ENCODE measurements at places on chromosomes 11 and 22.

- no peak for DNase-seq
Measured at GRCh38 chr11:116637766-116638165, 135.0 kb downstream of the BUD13 start.

DNA sequence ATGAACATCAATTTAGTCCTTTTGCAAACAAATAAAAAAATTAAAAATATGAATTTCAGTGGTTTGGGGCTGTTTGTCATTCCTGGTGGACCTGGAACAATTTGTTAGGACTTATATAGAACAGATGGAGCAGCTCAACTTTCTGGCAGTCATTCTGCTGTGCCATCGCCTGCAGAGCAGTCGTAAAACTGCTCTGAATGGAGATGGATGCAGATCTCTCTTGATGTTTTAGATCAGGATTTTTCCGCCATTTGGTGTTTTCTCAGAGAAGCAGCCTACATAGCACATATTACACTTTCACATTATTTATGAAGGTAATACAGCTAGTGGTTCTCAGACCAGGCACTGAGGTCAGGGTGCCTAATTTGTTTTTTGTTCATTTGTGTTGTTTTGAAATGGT, 31.8 kb upstream of the HSPA8 start:
- DNase-seq: peak; percentile 6

- no peak for DNase-seq
Measured at GRCh38 chr11:132347156-132348090, 977.0 kb downstream of the NTM start.

DNA sequence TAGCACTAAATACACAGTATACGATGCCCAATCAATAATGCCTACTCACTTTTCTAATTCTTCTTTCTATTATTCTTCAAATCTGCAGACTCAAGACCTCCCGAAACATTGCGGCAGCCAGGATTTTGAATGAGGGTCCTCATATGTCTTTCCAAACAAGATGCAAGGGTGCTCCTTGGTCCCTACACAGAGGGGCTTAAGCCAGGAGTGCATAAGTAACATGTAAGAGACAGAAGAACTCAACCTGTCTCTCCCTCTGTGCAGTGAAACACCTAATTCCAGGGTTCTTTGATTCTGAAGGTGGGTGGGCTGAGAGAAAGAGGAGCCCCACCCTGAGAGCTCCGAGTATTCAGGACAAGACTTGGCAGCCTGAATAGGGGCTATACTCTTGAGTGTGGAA, 117.6 kb downstream of the ZNF280B start:
- DNase-seq: no peak

GRCh38 chr22:43776081-43776670, 35.9 kb downstream of the EFCAB6 start:
- DNase-seq: peak; percentile 14
